WTC11 (cell line): ENCODE measurements at places on chromosomes 6 and 20. TPM values are rescaled to one million over a fixed set of nuclear protein-coding genes. Genes with fewer than 3 reads are reported as not detected.

DNA sequence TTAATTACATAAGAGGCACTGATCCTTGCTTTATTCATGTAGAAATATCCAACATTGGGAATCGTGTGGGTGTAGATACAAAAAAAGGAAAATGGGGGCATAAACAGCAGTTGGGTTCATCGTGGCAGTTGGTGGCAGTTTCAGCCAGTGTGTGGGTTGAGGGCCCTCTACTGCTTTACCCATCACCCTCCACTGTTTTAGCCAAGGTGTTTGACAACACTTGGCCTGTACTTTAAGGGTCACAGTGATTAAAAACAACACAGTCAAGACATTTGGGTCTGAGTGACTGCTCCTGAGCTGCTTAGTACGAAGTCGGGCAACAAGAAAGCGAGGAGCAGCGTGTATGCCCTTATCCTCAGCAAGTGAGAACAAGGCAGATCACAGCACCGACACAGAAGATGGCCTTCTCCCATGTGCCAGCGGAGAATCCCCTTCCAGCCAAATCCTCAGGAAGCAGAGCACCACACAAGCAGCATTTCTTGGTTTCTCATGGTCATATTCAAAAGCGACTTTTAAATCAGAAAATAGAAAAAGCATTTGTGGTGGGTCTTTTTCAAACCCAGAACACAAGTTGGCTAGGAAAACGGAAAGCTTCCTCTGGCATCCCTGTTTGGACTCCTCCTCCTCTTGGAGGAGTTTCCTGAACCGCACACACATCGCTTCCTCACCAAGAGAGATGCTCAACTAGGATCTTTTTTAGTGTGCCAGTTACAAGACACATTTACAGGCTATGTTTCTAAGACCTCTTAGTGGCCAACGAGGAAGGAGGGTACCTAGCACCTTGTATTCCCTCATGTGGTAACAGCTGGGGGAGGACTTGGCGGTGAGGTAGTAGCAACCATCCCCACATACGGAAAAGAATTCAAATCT lies 23.5 kb downstream of the EIF2S2 start:
- no peak for DNase-seq

GRCh38 chr20:51661609-51662178 lies 106.5 kb downstream of the ATP9A start:
- no peak for DNase-seq

GRCh38 chr20:19981031-19981451 lies 36.1 kb upstream of the NAA20 start:
- no peak for DNase-seq

The EYA2 gene
- total RNA-seq, result 0.64 to 1.5 TPM (median 0.76 TPM) in 3 replicates

The BMP7 gene
- total RNA-seq, result 39.1 to 40.7 TPM (median 40.0 TPM) in 3 replicates

GRCh38 chr6:147131532-147132128 lies 72.6 kb upstream of the STXBP5 start:
- DNase-seq, result no peak

GRCh38 chr6:422433-423054 lies 31.0 kb downstream of the IRF4 start:
- DNase-seq, result no peak

DNA sequence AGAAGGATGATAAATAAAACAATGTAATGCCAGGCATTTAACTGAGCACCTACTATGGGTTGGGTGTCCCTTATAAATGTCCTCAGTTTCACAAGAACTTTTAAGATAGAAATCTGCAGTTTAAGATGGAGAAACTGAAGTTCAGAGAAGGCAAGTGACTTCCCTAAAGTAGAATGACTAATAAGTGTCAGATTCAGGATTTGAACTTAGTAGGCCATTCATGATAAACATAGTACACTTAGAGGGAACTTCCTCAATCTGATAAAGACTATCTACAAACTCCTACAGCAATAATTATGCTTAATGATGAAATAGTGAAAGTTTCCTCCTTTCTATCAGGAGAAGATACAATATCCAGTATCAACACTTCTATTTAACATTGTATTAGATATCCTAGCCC lies 43.9 kb downstream of the NCR2 start:
- DNase-seq, result no peak

The OR2B6 gene
- total RNA-seq, result not detected in 3 replicates

DNA sequence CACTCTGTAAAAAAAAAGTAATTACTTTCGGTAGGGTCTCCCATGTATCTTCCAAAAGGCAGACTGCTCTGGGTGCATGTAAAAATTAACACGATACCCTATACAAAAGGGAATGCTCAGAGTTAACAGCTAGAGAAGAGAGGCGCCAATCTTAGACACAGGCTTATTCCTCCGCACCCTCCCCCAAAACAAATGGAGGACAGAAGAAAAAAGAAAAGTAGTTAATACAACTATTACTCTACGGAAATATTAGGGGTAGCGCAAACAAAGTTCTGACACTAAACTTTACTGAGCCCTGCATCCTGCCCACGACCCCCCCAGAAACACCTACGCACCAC lies 331 bp upstream of the UFL1 start:
- no peak for DNase-seq

DNA sequence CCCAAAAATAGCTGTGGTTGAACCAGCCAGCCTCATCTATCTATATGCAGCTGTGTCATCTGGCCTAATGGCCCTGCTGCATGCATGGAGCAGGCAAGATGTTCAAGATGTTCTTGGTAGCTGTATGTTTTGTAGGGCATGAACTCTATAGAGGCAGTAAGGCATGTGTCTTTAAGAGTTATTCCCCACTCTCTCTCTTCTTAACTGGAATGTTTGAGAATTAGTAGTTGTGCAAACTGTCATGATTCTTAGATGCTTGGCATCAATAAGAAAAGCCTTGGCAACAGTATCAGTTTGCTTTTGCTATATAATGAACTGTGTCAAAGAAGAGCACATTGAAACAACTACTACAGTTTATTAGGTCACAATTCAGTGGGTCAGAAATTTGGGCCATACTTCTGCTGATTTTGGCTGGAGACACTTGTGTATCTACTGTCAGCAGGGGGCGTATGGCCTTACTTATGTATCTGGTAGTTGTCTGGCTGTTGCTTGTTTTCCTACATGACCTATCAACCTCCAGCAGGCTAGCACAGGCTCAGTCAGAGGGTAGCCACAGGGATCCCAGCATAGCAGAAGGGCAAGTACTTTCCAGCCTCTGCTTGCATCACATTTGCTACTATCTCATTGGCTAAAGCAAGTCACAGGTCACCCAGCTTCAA lies 56.1 kb upstream of the LAMP5 start:
- peak; percentile 47 for DNase-seq

The MRAP2 gene
- 4.8 to 5.2 TPM (median 4.9 TPM) in 3 replicates for total RNA-seq

DNA sequence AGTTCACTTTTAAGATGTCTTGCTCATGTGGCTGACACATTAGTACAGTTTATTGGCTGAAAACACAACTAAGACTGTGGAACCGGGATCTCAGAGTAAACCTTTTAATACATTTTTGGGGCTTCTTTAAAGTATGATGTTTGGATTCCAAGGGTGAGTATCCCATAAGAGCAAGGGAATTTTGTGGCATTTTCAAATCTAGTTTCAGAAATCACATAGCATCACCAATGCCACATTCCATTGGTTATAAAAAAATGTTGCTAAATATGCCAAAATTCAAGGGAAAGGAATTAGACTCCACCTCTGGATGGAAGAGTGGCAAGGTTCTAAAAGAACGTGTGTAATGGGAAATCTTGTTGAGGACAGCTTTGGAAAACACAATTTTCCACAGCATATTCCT lies 338.6 kb downstream of the COL12A1 start:
- DNase-seq, result no peak

The DZANK1 gene
- 6.1 to 8.2 TPM (median 7.7 TPM) in 3 replicates for total RNA-seq

The ASF1A gene
- 30.9 to 36.7 TPM (median 32.0 TPM) in 3 replicates for total RNA-seq

The LTB gene
- 1.0 to 1.5 TPM (median 1.3 TPM) in 3 replicates for total RNA-seq

GRCh38 chr6:149925974-149926777 lies 3.3 kb upstream of the RAET1G start:
- DNase-seq, result peak; percentile 93

DNA sequence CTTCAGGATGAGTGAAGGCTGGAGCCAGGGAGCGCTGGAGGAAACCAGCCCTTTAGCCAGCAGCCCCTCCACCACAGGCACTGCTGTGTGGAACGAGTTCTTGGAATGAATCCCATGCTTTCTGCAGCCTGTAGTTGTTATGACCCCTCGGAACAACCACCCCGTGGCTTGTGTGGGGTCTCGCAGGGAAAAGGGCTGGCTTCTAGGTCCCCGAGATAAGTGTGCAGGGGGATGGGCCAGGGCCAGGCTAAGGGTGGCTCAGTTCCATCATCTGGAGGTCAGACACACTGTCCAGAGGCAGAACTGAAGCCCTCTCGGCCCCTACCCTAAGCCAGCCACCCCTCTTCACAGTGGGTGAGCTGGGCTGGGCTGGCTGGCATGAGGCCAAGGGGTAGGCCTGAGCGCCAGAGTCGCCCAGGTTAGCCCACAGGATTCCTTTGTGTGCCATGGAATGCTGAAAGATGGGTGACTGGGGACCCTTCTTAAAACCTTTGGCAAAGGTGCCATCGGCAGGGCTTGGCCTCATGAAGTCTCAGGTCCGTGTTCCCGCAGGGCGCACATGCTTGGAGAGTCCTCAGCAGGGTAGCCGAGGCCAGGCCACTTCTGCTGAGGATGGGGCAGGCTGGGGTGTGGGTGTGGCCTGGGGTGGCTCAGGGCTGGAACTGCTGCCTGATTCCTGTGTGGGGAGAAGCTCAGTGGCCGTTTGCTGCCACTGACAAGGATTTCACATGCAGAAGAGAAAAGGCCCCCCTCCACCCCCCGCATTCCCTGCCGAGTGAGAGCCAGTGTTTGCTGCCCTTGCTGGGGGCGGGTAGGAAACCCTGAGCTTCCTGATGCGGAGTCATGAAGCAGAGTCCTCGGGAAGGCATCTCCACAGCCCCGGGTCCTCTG lies 24.6 kb downstream of the SPATA2 start:
- peak; percentile 38 for DNase-seq

The FRK gene
- 0.13 to 0.18 TPM (median 0.16 TPM) in 3 replicates for total RNA-seq

The HCRTR2 gene
- total RNA-seq, result not detected in 3 replicates

The VARS2 gene
- 65.6 to 74.1 TPM (median 69.9 TPM) in 3 replicates for total RNA-seq

DNA sequence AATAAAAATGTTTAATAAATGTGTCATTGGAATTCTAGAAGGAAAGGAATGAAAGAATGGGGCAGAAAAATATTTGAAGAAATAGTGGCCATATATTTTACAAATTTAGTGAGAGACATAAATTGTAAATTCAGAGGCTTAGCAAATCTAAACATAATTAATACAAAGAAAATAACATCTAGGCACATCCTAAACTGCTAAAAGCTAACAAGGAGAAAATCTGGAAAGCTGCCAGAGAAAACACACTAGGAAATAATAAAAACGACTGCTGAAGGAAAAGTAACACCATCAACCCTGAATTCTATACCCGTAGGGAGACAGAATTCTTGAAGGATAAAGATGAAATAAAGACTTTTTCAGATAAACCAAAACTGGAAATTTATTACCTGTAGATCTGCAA lies 23.8 kb downstream of the CYB5R4 start:
- no peak for DNase-seq

DNA sequence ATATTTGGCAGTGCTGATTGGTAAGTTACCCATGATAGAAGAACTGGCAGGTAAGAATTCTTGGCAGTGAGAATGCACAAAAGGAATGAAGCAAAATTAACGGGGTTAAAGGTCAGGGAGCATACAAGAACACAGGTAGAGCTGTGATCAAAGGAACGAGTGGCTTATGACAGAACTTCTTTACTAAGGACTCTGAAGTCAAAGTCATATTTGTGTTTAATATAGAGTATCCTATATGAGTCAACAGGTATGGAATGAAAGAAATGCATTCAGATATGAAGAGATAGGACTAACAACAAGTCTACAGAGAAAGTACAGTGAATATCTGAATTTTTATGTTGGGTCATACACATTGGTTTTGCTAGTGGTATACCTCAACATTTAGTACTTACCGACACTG lies 209.0 kb upstream of the CITED2 start:
- no peak for DNase-seq

DNA sequence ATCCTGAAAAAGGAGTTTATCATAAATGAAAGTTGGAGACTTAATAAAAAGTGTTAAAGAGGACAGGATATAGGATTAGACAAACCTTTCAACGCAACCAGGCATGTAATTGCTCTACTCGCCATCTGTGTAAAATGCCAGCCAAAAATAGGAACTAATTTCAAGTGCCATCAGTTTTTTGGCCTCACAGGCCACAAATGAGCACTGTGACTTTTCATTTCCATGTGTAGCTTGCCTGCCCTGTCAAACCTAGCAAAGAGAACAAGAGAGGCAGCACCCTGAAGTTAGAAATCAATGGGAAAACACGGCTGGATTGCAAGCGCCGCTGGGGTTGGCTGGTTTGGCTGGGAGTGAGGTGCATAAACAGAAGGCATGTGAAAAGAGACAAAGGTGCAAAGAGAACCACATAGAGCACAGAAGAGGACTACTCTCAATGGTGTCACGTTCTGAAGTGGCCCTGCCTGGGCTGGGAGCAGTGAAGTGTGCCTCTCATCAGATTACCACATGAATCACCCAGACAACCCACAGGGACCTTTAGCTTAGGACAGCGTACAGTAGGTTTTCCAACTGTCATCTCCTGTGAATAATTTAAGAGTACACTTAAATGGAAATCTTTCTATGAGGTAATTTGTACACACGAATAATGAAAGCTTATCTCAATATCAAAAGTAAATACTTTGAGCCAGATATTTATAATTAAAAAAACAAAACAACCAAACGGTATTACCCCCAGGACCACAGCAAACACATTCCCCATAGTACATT lies 78.0 kb upstream of the NHSL1 start:
- no peak for DNase-seq

GRCh38 chr6:14664621-14665315 lies 547.2 kb downstream of the CD83 start:
- DNase-seq, result no peak

DNA sequence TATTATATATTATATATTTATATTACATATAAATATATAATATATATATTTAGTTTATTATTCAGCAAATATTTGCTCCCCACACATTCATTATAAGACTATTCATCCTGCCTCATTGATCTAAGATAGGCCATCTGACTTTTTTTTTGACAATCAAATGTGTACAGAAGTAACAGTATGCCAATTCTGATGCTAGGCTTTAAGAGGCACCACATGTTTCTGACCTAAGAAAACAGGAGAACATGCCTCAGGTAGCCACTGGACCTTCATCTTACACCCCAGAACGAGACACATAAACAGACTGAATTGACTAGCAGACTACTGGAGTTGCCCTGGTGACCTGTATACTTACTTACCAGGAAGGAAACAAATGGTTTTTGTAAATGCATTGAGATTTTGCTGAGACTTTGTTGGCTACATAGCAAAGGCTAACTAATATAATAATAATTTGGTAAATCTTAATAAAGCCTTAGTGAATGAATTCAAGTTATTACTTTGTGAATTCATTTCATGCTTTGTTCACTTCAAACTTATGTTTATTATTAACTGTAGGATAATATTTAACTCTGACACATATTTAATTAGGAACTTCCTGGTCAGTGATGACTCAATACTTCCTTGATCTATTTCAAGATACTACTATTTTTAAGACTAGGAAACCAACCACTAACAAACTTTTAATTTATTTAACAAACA lies 13.4 kb upstream of the MYO6 start:
- DNase-seq, result no peak
